CD4-positive, alpha-beta T cell treated with Interleukin-17A for 1 hour (primary cell): ENCODE measurements at places on chromosomes 2 and 18.
A peak's percentile ranks its signal among the peaks of the same experiment; 100 is the strongest.

DNA sequence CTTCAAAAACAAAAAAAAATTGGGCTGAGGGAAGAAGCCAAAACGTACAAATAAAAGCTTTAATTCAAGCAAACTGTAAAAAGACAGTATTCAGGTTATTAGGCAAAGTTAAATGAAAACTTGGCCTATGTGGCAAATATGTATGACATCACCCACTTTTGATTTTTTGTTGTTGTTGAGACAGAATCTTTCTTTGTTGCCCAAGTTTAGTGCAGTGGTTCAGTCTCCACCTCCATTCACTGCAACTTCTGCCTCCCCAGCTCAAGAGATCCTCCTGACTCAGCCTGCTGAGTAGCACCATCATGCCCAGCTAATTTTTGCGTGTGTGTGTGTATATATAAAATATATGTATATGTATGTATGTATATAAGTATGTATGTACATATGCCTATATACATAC, 440.4 kb upstream of the NRXN1 start:
- no peak for DNase-seq

DNA sequence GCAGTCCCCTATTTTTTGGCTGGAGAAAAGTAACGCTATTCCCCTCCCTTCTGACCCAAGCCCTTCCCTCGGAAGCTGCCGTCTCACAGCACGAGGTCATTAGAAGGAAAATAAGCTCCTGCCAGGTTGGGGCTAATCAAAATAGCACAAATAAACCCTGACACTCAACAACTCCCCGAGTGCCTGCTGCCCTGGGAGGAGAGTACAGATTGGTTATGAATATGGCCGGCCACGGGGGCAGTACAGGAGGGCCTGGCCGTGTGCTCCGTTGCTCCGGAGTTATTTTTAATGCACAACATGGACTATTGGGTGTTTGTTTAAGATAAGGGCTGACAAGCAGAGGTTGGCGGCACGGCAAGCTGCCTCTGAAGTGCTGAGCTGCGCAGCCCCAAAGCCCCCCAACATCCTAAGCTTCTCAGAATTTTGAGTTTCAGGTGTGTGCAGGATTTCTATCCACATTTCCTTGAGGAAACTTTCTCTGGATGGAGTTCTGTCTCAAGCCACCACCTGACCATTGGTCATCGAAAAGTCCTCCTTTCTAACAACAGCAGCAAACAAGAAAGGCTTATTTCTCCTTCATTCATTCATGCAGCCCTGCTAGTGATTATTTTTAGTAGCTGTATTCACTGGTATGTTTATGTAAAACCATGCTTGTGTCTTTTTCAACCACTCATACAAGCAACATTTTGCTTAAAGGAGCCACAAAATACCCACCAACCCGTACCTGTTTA, 58.7 kb downstream of the PAX3 start:
- no peak for DNase-seq

DNA sequence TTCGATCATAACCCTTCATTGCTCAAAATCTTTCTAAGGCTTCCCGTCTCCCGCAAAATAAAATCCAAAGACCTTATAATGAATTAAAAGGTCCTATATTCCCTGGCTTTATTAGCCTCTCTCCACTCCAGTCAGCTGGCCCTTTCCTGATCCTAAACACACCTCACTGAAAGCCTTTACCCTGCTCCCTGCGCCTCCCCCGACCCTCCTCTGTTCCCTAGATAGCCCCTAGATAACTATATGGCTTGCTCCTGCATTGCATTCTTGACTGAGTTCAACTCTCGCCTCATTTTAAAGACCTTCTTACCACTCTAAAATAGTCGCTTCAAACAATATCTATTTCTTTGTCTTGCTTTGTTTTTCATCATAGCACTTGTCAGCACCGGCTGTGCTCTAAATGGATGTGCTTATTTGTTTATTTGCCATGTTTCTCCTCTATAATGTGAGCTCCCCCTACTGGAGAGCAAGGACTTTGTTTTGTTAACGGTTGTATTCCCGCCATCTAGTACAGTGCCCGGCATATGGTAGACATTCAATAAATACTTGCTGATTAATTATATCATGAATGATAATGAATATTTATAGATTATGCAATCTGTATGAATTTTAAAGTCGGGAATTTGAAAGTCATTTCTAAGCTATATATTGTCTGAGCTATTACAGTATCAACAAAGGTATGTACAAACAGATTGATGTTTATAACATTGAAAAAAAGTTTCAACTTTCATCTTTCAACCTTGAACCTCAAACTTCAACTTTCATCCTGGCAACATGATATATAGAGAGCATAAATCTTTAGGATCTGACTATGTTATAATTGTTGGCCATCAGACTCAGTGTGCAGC, 32.4 kb upstream of the VIT start:
- peak; percentile 54 for DNase-seq

DNA sequence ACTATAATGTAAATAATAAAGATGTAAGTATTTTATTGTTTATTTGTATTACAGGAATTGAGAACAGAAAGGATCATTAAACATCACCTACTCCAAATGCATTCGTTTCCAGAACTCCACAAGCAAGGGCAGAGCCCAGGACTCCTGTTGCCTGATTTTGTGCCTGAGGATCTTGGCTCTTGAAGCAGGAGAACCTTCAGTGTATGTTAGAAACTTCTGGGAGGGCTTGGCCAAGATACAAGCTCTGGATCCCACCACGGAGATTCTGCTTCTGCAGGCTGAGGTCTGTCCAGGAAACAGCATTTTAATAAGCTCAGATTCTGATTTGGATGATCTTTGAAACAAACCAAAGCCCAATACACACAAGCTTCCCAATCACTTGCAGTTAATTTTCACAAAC, 142.4 kb upstream of the SOX11 start:
- no peak for DNase-seq

DNA sequence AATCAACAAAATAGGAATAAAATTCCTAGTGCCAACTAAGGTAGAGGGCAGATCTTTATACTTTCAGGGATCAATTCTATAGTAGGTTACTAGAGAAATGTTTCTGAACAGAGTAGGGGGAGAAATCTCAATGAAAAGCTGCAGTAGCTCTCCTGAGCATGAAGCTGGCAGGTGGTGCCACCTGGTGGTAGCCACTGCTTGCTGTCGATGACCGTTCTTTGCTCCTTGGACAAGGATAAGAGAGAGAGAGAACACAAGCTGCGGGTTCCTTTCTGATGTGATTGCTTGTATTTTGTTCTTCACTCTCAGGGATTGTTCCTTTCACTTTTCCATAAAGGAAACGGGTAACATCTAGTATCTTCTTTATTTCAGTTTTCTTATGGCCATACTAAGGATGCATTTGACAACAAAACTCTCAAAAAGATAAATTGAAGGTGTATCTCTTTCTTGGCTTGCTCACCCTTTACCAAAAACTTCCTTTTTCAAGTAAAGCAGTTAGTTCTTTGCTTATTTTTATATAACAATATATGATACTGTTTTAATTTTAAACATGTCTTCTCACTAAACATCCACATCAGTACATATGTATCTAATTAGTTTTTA, 18.6 kb upstream of the MRPL19 start:
- DNase-seq, result peak; percentile 45

GRCh38 chr18:62919109-62919838, 203.9 kb downstream of the PHLPP1 start:
- DNase-seq, result no peak

- no peak for DNase-seq
Observed at GRCh38 chr2:217749008-217749407, 253.8 kb downstream of the TNS1 start.
